AG09309 (cell line): ENCODE measurements at places on chromosomes 12 and 14.

DNA sequence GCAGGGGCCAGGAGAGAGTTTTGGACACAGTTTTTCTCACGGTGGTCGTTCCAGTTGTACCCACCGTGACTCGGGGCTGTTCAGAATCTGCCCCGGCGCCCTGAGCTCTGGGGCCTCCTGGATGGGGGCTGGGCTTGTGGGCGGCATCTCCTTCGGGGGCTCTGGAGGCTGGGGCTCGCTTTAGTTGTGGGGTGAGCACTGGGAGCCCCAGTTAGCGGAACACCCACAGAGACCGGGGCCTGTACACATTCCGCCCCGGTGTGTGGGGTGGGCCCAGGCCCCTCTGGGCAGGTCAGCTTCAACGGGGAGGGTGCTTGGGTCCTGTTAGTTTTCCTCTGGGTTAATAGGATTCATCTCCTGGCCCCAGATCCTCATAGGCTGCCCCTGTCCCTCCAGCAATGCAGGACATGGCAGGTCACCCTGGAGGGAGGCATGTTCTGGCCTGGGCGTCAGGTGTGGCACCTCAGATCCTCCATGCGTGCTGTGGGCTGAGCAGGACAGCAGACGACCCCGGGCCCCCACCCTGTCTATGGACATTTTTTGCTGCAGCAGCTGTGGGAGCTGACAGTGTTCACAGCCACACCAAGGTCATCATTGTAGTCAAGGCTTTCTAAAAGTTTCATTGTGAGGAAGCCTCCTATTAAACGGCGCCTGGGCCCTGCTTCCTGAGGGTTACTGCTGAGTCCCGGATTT, 393.2 kb downstream of the TMEM121 start:
- no peak for DNase-seq

DNA sequence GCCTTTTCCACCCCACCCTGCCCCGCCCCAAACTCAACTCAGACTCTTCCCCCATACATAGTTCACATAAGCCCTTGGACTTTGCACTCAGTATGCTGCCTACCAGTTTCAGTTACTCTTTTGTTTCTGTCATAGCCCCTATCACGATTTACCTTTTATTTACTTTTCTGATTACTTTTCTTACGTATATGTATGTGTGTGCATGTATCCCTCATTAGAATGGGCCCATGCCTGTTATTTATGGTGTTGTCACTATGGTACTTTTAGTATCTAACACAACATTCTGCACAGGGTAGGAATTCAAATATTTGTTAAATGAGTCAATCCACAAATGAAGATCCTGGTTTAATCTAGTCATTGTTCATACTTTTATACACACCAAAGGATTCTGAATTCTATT, 16.5 kb upstream of the LUM start:
- DNase-seq = no peak

DNA sequence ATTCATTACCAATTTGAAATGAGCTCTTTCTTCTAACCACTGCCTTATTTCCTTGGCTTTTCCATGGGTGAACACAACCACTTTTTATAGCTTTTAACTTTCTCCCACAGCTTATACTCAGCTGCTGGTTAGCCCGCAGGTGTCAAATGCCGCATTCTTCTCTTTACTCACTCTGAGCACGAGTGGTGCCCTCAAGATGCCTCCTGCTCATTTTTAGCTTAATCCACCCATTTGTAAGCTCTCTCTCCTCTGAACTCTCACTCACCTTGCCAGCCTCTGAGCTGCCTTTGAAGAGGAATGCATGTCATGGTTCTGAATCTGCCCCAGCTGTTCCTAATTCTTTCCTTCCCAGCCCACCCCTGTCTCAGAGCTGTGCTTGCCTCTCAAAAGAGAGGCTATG, 449.4 kb upstream of the PRICKLE1 start:
- DNase-seq = no peak

- DNase-seq = no peak
Measured at GRCh38 chr14:85934886-85935254, 404.9 kb downstream of the FLRT2 start.

DNA sequence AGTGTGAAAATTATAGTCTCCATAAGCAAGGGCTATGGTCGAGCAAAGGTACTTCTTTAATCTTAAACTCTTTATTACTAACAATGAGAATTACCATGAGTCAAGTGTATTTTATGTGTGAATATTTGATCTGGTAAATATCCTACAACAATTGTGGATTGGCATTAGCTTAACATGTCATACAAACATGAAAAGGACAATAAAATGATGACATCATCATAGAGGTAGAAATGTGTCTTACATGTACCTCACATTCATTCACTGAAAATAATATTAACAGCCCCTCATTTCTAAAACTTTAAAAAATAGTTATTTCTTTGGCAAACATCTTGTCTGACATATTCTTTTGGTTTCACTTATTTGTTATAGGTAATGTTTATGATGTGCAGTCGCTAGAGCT, 355.0 kb downstream of the NAV3 start:
- DNase-seq = no peak

DNA sequence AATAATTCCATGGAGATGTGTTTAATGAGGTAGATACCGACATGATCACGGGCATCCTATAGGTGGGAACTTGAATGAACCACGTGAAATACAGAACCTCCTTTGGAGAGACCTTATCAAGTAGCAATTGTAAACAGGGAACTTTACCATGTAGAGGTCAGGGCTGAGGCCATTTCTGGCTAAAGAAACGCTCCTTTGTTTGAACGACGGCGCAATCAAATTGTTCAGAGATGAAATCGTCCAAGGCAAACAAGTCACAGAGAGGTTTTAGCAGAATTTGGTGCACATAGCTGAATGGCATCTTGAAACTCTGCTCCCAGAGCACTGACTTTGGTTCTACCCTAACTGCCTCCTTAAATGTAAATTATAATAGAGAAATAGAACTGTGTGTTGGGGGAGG, 9.8 kb downstream of the PRIMA1 start:
- DNase-seq = no peak

- DNase-seq = no peak
Measured at GRCh38 chr12:116694653-116695463, 43.0 kb downstream of the SPRING1 start.

DNA sequence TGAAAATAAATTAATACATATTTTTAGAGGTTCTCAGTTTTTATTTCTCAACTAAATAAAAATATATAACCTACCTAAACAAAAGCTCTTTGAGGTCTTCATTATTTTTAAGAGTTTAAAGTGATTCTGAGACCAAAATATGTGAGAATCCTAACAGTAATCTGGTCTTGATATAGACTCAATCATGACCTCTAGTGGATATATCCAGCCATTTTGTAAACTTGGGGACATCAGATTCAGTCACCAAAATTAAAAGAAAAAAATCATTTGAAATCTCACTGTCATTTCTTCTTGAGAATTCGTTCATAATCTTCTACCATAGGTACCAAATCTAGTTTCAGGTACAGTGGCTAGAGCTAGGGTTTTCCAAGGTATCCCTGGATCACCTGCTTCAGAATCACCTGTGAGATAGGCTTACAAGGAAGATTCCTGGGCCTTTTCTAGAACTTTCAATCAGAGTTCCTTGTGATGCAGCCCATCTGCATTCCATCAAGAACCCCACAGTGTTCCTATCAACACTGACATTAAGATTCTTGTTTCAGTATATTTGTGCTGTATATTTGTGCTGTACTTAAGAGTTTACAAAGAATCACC, 214.9 kb downstream of the ADAMTS20 start:
- no peak for DNase-seq

- DNase-seq = no peak
Measured at GRCh38 chr12:88223519-88223918, 81.4 kb downstream of the TMTC3 start.
